Activated CD8-positive, alpha-beta T cell treated with anti-CD3 and anti-CD28 coated beads for 36 hours (primary cell): ENCODE measurements at places on chromosomes 5 and 9.
A peak's percentile ranks its signal among the peaks of the same experiment; 100 is the strongest.

- no peak for DNase-seq
Observed at GRCh38 chr5:170342153-170342725, 44.7 kb upstream of the LCP2 start.

DNA sequence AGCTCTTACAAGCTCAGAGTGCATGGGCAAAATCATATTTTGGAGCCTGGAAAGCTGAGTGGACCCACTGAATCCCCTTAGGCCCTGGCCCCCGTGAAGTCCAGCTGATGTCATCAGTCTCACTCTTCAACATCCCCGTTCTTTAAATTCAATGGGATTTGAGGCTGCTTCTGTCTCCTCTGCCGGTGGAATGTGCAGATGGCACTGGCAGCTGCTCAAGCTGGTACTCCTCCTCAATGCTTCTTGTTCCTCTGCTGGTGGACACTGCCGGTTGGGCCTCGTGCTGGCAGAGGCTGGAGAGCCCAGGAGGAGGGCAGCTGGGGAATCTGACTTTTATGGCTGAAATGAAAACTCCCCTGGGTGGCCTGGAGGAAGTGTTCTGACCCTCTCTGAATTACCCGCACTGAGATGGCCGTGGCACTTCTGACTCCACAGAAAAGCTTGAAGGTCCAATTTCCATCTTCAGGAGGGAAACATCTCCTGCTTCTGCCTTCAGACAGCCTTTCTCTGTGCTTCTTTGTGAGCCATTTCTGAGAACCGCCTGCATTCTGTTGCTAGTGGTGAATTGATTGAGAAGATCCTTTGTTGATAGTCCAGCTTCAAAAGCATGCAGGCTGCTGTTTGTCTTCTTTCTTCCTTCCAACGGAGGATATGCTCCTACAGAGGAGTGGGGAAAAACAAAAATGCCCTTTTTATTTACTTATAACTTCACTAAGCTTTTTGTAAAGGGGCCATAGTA is 298.9 kb downstream of the TMEM38B start:
- DNase-seq = no peak

GRCh38 chr5:107286447-107287098 is 384.2 kb downstream of the EFNA5 start:
- no peak for DNase-seq

- DNase-seq = no peak
Observed at GRCh38 chr5:14441641-14442040, 140.0 kb upstream of the OTULINL start.

GRCh38 chr9:14987858-14988257 is 77.6 kb upstream of the FREM1 start:
- no peak for DNase-seq

DNA sequence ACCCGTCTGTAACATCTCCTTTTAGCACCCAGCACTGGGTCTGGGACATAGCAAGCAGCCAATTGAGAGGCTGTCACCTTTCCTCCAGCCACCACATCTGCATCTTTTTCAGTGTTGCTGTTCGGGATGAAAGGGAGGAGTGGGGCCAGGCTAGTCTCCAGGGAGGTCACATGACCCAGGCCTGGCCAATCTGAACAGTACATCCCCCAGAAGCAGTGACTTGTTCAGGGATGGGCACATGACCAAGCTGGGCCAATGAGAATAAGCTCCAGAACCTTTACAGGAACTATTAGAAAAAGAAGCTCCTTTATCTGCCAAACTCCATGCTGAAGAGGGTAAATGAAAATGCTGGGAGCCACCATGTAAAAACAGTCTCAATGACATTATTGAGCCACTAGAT is 359.0 kb downstream of the SLIT3 start:
- no peak for DNase-seq

GRCh38 chr5:138068742-138069600 is 14.9 kb upstream of the WNT8A start:
- peak; percentile 84 for DNase-seq

- DNase-seq = no peak
Observed at GRCh38 chr5:56791396-56791795, 24.0 kb upstream of the MAP3K1 start.

DNA sequence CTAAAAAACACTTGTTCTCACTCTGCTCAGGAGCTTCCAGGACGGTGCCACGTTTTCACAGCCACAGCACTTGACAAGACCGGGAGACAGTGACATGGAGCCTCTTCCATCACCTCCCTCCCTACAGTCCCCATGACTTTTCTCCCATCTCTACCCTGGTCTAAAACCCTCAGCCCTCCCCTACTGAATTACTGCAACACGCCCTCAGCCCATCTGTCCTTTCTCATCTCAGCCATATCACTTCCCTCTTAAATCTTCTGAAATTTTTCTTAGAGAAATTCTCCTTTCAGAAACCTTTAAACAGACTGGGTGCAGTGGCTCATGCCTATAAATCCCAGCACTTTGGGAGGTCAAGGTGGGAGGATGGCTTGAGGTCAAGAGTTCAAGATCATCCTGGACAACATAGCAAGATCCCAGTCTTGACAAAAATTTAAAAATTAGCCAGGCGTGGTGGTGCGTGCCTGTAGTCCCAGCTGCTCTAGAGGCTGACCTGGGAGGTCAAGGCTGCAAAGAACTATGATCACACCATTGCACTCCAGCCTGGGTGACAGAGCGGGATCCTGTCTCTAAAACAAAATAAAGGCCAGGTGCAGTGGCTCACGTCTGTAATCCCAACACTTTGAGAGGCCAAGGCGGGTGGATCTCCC is 125.8 kb downstream of the MYO10 start:
- no peak for DNase-seq
